CD4-positive, CD25-positive, alpha-beta regulatory T cell (primary cell): ENCODE measurements at places on chromosomes 3 and 15. TPM values are rescaled to one million over a fixed set of nuclear protein-coding genes. Genes with fewer than 3 reads are reported as not detected.
A peak's percentile ranks its signal among the peaks of the same experiment; 100 is the strongest.

The WNT5A gene
- total RNA-seq = not detected

- H3K27ac ChIP-seq = no peak overlapping the region
- H3K27me3 ChIP-seq = no peaks in the 10 kb centered on the region
- no peak overlapping the region for H3K4me3 ChIP-seq
- DNase-seq = no peak
Observed at GRCh38 chr15:29889542-29890329, 67.5 kb upstream of the TJP1 start.

The COL7A1 gene
- 1.1 TPM for total RNA-seq

The RTP3 gene
- total RNA-seq = not detected

DNA sequence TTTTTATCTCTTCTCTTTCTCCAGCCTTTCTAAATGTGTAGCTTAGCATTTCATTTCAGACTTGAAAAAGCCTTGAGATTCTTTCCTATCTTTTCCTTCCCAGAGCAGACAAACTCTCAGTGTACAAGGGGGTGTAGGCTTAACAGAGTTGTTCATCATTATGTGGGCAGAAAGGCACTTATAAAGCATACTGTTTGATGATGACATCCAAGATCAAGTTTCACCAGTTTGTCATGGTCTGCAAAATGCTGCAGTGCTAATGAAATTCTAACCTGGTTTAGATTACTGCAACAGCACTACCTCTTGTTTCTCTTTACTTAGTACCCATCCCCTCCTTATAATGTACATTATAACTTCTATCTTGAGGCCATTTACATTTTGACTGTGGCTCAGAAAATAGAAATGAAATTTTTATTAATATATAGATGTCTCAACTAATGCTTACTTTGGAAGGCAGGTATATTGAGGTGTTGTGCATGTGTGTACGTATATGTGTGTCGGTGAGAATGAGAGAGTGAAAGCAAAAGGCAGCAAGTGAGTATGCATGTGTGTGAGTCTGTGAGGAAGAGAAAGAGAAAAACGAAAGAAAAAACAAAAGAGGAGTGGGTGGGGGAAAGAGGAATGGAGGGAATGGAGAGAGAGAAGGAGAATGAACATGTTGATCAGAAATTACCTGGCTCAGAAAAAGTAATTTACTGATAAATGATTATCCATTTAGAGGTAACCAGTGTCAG, 1043.6 kb downstream of the TUSC7 start:
- DNase-seq = no peak
- no peak overlapping the region for H3K27ac ChIP-seq
- H3K36me3 ChIP-seq = no peaks in the 10 kb centered on the region
- no peaks in the 10 kb centered on the region for H3K4me1 ChIP-seq

GRCh38 chr3:48233542-48233941, 7.4 kb upstream of the ZNF589 start:
- H3K4me3 ChIP-seq = no peak overlapping the region
- H3K4me1 ChIP-seq = no peaks in the 10 kb centered on the region
- H3K36me3 ChIP-seq = no peaks in the 10 kb centered on the region
- H3K27ac ChIP-seq = no peak overlapping the region

The BOC gene
- not detected for total RNA-seq

GRCh38 chr3:56086355-56086754, 381.9 kb downstream of the ERC2 start:
- no peaks in the 10 kb centered on the region for H3K4me1 ChIP-seq
- no peaks in the 10 kb centered on the region for H3K27me3 ChIP-seq
- no peak overlapping the region for H3K27ac ChIP-seq
- no peak overlapping the region for H3K4me3 ChIP-seq

The GOLGA8G gene
- not detected for total RNA-seq

- peak overlapping the region; percentile 82 for H3K27ac ChIP-seq
- no peaks in the 10 kb centered on the region for H3K36me3 ChIP-seq
- DNase-seq = no peak
- no peaks in the 10 kb centered on the region for H3K27me3 ChIP-seq
- peaks cover 27% of the 10 kb centered on the region for H3K4me1 ChIP-seq
Observed at GRCh38 chr3:46539443-46540005, 26.6 kb downstream of the LRRC2 start.

DNA sequence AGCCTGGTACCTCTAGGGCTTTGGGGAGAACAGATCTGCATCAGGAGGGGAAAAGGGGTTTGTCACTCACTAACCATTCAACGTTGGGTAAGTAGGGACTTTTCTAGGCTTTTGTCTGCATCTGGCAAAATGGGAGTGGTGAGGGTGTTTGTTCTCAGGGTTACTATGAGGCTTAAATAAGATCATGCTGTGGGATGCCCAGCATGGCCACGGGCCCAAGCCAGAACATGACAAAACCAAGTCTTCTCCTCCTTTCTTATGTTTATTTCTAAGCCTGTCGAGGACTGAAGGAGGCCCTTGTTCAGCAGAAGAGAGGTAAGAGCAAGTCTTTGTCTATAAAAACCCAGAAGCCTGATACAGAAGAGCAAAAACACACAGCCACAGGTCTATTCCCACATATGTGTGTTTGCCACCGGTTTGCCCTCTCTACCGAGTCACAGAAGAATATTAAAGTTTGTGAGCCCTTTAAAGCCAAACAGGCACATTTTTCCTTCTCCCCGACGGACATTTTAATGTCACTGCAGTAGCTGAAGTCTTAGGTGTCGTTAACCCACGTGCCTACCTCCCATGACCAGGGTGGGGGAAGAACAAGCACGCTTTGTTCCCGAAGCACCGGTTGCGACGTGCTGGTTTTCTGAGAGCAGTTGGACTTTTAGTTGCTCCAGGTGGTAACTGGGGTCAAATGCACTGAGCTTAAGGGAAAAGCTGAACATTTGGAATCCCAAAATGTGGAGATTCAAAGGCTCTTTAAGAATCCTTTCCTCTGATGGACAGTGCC, 72.1 kb downstream of the NOX5 start:
- DNase-seq = no peak
- H3K4me1 ChIP-seq = peaks cover 22% of the 10 kb centered on the region
- no peak overlapping the region for H3K27ac ChIP-seq
- no peaks in the 10 kb centered on the region for H3K27me3 ChIP-seq
- no peak overlapping the region for H3K4me3 ChIP-seq
- no peaks in the 10 kb centered on the region for H3K36me3 ChIP-seq

The ZNF620 gene
- total RNA-seq = 2.4 TPM

The SNURF gene
- 28.4 TPM for total RNA-seq

The GOLGA8N gene
- total RNA-seq = 1.4 TPM

DNA sequence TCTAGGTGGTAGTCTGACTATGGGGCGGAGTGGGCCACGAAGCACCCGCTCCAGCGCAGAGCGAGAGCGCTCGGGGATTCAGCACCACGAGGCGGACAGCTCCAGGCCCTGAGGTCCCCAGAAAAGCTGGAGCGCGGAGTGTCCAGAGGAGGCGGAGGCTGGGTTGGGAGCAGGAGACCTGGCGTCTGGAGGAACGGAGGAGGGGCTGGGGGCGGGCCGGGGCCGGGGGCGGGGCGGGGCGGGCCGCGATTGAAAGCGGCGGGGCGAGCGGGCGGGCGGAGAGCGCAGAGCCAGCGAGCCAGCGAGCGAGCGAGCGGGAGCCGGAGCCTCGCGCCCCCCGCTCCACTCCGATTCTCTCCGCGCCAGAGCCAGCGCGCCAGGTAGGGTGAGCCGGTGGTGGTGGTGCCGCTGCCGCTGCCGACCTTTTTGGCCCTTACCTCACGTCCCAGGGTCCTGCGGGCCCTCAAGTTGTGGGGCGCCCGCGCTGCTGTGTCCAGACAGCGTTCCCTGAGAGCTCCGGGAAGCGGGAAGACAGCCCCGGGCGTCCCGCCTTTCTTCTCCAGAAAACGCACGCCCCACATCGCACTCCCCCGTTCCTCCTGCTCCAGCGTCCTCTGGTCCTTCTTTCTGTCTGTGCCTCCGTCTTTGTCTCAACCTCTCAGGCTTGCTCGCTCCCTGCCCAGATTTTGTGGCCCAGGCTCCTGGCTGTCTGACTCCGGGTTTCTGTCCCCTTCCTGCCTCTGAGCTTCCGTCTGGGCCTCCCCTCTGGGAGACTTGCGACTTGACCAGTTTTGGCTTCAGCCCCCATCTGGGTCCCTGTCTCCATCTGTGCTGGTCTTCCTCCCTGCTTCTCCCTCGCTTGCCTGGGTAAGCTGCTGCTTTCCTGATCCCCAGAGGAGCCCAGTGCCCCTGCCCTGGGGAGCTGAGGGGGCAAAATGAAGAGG, at the start of gene GRM2:
GRM2 (plus strand) TSS at position 281 of the 944 bp plus-strand sequence. CDS start 1,916 bp downstream, outside the sequence.
- no peaks in the 10 kb centered on the region for H3K4me1 ChIP-seq
- H3K27me3 ChIP-seq = no peaks in the 10 kb centered on the region
- H3K27ac ChIP-seq = no peak within 1 kb of the TSS
- peaks cover 23% of the 10 kb centered on the region for H3K36me3 ChIP-seq
- H3K4me3 ChIP-seq = no peak within 1 kb of the TSS
- peak; percentile 8 for DNase-seq

DNA sequence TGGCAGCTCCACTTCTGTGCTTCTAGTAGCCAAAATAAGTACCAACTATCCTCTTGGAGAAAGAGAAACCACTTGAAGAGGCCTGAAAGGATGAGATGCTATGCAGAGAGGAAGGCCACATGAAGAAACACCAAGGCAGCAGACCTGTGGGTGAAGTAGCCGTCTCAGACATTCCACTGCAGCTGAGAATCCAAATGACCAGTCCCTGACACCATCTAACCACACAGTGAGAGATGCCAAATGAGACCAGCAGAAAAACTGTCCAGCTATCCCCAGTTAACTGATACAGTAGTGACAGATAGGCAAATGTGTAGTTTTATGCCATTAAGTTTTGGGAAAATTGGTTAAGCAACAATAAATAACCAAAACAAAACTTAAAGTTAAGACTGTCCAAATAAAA, 47.9 kb upstream of the ZSCAN2 start:
- H3K4me1 ChIP-seq = no peaks in the 10 kb centered on the region
- H3K27me3 ChIP-seq = no peaks in the 10 kb centered on the region
- no peaks in the 10 kb centered on the region for H3K36me3 ChIP-seq
- no peak overlapping the region for H3K4me3 ChIP-seq

GRCh38 chr3:31242026-31242960, 290.4 kb upstream of the STT3B start:
- H3K27me3 ChIP-seq = no peaks in the 10 kb centered on the region
- H3K4me3 ChIP-seq = no peak overlapping the region
- no peaks in the 10 kb centered on the region for H3K4me1 ChIP-seq
- no peak overlapping the region for H3K27ac ChIP-seq
- H3K36me3 ChIP-seq = no peaks in the 10 kb centered on the region
- DNase-seq = no peak

DNA sequence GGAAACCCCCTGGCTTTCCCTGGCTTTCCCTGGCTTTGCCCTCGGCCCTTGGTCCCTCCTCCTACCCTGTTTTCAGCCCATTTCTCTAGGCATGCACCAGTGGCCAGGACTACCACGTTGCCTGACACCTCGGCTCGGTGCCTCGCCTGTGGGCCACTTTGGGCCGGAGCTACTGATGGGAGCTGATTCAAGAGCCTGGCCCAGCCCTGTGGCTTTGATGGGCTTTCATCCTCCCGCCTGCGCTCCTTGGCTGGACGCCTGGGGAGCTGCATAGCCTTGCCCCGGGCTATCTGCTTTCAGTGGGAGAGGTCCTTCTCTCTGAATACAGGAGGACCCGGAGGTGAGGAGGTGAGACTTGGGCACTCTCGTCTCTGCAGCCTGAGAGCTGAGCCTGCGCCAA, 192.7 kb upstream of the HES1 start:
- no peak for DNase-seq
- H3K4me3 ChIP-seq = no peak overlapping the region
- no peaks in the 10 kb centered on the region for H3K4me1 ChIP-seq

DNA sequence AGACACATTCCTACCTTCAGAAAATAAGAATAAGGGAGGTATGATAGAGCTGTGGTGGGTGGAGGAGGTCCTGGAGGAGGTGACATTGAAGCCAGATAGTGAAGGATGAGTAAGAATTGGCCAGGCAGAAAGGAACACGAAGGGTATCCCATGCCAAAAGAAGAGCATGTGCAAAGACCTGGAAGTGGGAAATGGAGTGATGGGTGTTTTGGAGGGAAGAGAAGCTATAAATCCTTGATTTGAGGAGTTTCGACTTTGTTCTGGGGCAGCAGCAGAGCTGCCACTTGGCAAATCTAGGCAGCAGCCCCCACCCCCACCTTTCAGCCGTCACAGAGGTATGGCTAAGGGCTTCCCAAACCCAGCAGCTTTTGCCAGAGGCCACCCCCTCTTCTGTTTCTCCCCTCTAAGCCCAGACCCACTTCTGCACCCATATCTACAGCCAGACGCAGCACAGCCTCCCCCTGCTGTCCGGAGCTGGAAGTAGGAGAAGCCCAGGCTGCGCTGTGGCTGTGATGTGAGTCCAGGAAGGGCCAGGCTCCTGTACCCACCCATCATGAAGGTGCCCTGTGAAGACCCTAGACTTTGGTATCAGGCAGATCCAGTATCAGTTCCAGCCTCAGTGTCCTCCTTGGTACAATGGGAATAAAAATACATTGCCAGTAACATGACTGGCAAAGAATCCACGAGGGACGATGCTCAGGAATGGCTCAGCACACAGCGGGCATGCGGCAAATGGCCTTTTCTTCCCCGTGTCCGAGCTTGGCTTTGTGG, 188.7 kb upstream of the LINGO1 start:
- H3K27ac ChIP-seq = no peak overlapping the region
- peaks cover 11% of the 10 kb centered on the region for H3K27me3 ChIP-seq
- no peak overlapping the region for H3K4me3 ChIP-seq

GRCh38 chr3:195129644-195130492, 141.1 kb downstream of the XXYLT1 start:
- H3K4me3 ChIP-seq = peak overlapping the region; percentile 84
- peaks cover 50% of the 10 kb centered on the region for H3K4me1 ChIP-seq
- H3K36me3 ChIP-seq = no peaks in the 10 kb centered on the region
- peak overlapping the region; percentile 81 for H3K27ac ChIP-seq
- no peaks in the 10 kb centered on the region for H3K27me3 ChIP-seq
- peak; percentile 79 for DNase-seq

The SUSD5 gene
- not detected for total RNA-seq

DNA sequence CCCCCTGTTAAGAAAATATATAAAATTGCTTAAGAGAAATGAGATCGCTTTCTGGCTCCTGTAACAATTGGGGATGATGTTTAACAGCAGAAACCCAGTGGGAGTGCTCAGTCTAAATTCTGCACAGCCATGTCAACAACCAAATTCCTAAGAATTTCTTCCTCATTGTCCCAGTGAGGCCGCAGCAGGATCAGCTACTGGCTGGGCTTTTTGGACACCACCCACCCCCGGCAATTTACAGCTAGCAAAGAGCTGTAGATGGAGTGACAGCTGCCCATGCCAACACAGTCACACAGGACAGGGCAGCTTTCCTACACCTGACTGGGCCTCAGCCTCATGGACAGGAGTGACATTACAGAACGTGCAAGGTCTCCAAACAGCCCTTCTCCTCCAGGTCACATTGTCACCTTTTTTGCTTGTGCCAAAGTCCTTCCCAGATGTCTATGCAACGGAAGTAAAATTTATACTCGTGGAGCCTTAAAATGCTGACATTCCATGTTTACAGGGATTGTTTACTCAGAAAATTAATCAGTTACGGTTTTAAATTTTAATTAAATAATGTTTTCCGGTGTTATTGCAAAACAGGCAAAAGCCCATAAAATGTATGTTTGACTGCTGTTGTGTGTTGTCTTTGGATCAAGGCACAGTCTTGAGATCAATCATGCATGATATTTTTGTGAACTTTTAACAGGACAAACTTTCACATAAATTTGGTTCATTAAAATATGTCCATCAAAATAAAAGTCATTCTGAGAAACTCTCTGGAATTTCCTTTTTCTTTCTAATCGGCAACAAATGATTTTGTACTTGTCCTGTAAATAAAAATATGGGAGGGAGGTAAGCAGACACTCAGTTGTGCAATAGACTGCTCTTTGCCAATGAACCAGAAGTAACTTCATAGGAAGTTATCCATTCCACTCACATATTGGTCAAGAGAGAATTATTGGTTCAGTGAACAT, 943.2 kb downstream of the MCTP2 start:
- no peaks in the 10 kb centered on the region for H3K36me3 ChIP-seq
- H3K4me1 ChIP-seq = no peaks in the 10 kb centered on the region

The SATB1 gene
- 121 TPM for total RNA-seq

GRCh38 chr3:112129925-112130637, 3.0 kb downstream of the GCSAM start:
- peaks cover 58% of the 10 kb centered on the region for H3K4me1 ChIP-seq
- peak overlapping the region; percentile 74 for H3K27ac ChIP-seq
- no peaks in the 10 kb centered on the region for H3K27me3 ChIP-seq
- peak overlapping the region; percentile 8 for H3K4me3 ChIP-seq
- H3K36me3 ChIP-seq = no peaks in the 10 kb centered on the region
